HTR-8/SVneo (cell line): ENCODE measurements at places on chromosomes 13 and 19.

- no peak for DNase-seq
Measured at GRCh38 chr19:35264268-35265125, 4.3 kb upstream of the USF2 start.

GRCh38 chr13:77230560-77230959 is 96.3 kb downstream of the MYCBP2 start:
- no peak for DNase-seq

- no peak for DNase-seq
Measured at GRCh38 chr19:6055013-6055795, 55.1 kb downstream of the RFX2 start.

GRCh38 chr13:67635754-67636153 is 405.6 kb upstream of the PCDH9 start:
- no peak for DNase-seq

- DNase-seq, result peak; percentile 54
Measured at GRCh38 chr19:9323557-9323918, 441 bp upstream of the ZNF559 start.

GRCh38 chr13:39876258-39876657 is 220.8 kb downstream of the COG6 start:
- peak; percentile 12 for DNase-seq

DNA sequence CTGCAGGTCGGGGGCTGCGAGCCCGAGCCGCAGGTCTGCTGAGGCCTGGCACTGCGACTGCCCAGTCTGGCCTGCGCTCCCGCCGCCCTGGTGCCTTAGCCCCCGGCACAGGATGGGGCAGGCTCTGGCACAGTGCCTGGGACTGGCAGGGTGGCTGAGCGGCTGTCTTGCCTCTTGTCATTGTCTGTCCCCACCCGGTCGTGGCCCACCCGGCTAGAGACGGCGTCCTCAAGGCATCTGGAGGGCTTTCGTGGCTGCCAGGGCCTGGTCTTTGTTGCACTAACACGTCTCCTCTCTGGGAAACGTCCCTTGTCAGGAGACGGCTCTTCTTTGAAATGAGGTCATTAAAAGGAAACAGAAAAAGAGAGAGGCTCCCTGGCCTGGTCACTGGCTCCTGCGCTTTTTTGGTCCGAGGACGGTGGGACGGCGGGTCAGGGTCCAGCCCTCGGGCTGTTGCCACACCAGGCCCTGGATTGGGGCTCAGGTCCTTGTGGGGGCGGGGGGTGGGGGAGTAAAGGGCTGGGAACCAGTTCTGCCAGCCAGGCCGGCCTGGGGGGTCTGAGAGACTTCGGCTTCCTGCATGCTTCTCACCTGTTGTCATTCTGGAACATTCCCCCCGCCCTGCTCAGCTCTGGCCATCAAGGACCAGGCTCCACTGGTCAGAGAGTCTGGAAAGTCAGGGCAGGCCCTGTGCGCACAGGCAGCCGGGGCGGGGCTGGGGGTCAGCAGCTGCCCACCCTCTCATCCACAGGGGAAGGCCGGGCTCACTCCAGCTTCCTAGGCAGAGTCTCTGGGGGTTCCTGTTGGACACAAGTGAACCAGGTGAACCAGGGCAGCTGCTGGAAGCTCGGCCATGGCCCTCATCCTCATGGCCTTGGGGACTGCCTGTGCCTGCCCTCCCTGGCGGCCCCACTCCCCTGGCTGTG is 6.2 kb upstream of the ZNF554 start:
- DNase-seq, result no peak

GRCh38 chr13:51524312-51524711 is 60.0 kb upstream of the WDFY2 start:
- no peak for DNase-seq

DNA sequence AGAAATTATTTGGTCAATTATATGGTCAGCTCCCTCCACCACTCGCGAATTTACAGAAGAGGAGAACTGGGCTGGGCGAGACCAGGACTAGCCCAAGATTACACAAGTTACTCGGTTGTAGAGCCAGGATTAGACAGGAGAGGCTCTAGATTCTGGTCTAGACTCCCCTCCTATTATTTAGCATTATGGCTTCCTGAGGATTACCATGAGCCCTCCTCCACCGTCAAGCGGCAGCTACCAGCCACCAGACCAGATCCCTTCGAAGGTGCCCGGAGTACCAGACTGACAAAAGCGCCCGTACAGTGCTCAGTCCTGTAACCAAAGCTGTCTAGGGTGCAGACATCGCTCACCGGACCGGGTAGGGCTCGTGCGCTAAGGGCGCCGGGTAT is 497 bp upstream of the MLNR start:
- no peak for DNase-seq

DNA sequence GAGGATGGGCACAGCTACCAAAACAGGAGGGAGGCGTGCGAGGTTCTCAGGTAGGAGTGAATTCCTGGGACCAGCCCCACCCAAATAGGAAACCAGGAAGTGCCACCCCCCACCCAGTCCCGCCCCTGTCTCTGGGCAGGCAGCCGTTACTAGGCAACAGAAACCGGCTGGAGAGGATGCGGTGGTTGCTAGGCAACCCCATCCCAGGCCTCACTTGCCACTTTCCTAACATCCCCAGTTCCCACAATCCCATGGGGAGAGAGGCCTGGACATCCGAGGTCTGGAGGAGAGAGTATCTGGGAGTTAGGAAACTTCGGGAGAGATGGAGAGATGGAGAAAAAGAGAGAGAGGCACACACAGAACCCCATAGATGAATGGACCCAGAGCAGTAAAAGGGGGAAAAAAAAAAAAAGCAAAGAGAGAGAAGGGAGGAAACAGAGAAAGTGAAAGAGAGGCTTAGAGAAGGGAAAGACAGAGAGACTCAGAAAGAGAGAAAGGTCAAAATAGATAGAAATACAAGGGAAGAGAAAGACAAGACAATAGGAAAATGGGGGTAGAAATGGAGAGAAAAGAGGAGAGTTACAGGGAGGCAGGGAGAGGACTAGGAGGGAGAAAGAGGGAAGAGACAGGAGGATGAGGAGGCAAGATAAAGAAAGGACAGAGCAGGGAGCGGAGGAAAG is 3.8 kb downstream of the GRIK5 start:
- no peak for DNase-seq

DNA sequence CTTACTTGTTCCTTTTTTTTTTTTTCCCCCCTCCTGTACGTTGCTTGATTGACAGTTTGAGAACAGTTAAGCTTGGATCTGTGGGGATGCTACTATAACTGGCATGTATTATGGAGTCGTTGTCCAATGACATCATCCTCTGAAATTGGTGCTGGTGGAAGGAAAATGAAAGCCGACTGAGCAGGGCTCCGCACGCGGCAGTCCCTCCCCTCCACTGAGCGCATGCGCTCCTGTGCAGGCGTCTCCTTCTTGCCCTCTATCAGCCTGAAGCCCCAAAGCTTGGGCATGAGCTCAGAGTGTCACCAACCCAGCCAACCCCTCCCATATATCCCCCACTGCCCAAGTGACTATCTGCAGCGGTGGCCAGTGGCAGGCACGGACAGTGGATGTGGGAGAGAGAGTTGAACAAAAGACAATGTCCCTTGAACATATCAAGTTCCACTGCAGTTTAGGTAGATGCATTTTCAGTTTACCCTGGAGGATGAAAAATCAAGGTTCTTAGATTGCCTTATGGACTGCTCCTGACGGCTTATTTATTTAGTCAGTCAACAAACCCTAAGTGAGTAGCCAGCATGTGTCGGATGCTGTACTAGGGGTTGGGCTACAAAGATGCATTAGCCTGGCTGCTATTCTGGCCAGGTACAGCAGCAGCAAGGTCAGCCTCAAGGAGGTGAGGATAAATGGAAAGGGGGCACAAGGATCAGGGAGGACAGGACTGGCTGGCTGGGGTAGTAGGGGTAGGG is 20.8 kb downstream of the MBNL2 start:
- no peak for DNase-seq

- no peak for DNase-seq
Measured at GRCh38 chr19:16285769-16286498, 38.7 kb upstream of the KLF2 start.

GRCh38 chr13:97978651-97979050 is 25.2 kb downstream of the IPO5 start:
- DNase-seq, result no peak

GRCh38 chr19:41219924-41220567 is 1.0 kb downstream of the AXL start:
- DNase-seq, result peak; percentile 39

- DNase-seq, result no peak
Measured at GRCh38 chr19:31109636-31110035, 239.6 kb downstream of the TSHZ3 start.

- DNase-seq, result no peak
Measured at GRCh38 chr13:43822969-43823368, 36.2 kb upstream of the ENOX1 start.

DNA sequence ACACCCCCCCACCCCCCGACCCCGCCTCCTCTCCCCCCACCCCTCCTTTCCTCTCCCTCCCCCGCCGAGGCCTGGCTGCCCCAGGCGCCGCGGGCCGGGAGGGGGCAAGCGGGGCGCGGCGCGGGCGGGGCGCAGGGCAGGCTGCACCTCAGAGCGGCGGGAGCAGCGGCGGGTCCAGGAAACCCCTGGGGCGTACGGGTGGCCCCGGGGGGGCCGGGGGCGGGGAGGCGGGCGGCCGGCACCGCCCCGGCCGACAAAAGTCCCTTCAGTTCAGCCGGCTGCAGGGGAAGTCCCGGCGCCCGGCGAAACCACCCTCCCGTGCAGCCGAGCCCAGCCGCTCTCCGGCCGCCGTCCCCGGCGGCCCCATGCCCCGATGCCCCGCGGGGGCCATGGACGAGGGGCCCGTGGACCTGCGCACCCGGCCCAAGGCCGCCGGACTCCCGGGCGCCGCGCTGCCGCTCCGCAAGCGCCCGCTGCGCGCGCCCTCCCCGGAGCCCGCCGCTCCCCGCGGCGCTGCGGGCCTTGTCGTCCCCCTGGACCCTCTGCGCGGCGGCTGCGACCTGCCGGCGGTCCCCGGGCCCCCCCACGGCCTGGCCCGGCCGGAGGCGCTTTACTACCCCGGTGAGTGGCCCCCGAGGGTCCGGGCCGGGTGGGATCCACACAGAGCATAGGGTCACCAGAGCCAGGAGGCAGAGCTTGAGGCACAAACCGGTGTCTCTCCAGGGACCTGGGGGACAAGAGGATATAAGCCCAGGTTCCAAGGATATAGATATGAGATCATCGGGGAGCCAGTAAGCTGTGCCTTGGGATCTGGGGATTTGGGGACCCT is at the start of gene BCL3:
TSS of gene BCL3 (plus strand) at position 283 of the 829 bp plus-strand sequence. CDS start at position 366, 83 bp downstream.
- peak; percentile 59 for DNase-seq

GRCh38 chr19:17092696-17093095 is 17.1 kb downstream of the MYO9B start:
- DNase-seq, result no peak
